Lung microvascular endothelial cell (primary cell): ENCODE measurements at places on chromosomes 7 and 10. TPM values are rescaled to one million over a fixed set of nuclear protein-coding genes. Genes with fewer than 3 reads are reported as not detected.

GRCh38 chr10:31635415-31636065 is 293.1 kb downstream of the ARHGAP12 start:
- DNase-seq = no peak

- DNase-seq = no peak
Observed at GRCh38 chr7:30133736-30134610, 813 bp upstream of the MTURN start.

GRCh38 chr10:10093021-10093420 is 924.7 kb upstream of the CELF2 start:
- DNase-seq = no peak

- DNase-seq = peak; percentile 75
Observed at GRCh38 chr7:20307119-20307518, 23.6 kb upstream of the ITGB8 start.

- no peak for DNase-seq
Observed at GRCh38 chr7:98879979-98880315, 1.6 kb downstream of the TRRAP start.

DNA sequence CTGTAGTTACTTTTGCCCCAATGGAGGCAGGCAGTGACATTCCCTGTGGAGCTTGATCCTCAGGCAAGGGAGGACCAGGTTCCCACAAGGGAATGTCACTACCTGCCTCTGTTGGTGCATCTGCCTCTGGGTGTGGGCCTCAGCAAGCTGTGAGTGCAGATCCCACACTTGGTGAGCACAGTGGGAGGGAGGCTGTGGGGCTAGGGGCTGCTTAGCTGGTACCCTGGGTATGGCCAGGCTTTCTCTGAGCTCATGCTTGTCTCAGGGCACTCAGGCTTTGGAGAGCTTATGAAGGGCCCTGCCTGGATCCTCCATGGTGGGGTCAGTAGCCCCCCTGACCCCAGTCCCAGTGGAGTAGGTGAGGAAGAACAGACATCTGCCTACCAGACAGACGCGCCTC is 16.2 kb upstream of the ZNF488 start:
- no peak for DNase-seq

DNA sequence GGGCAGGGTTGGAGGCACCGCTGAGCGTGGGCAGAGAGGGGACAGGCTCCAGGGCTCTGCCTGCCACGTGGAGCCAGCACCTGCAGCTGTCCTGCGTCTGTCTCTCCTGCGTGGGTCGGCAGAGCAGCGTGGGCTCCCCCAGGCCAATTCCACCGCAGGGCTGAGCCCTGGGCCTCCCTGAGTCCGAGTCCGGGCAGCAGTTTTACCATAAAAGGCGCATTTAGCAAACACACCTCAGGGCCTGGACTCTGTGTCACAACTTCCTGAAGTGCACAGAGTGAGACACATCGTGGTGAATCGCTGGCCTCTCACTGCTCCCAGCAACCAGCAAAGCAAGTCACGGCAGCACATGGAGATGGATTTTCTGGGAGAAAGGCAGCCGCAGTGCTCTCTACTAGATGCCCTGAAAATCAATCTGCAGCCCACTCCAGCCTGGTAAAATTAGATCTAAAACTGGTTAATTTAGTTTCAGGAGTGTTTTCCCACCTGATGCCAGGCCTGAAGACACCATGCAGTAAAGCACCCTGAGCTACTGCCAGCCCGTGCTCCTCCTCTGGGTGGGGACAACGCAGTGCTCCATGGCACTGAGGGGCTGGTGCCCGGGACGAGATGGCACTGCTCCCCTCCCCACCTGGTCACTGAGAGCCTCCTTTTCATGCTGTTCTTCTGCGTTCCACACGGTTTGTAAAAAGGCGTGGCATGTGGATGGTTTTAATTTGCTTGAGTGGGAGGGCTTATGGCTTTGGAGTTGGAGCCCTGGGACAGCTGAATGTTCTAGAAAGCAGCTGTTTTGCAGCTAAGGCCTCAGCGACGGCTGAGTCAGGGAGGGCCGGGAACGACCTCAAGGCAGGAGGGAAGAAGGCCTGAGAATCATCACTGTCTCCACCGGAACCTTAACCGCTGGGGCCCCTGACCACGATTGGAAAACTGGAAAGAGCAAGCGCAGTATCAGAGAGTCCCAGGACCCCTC is 336.9 kb downstream of the ADARB2 start:
- DNase-seq = no peak

DNA sequence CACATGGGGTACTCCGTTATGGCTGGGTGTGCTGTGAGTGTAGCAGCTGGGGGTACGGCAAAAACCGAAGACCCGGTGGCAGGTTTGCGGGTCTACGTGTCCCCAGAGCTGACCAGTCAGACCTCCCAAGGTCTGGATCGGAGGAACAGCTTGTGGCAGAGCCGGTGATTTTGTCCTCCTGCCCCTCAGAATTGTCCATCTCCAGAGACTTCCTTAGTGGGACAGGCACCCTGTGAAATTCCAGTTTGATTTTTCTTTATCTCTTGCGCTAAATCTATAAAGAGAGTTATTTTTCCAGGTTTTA is 1.0 kb downstream of the EIF3B start:
- peak; percentile 16 for DNase-seq

- no peak for DNase-seq
Observed at GRCh38 chr7:91566402-91566732, 302.1 kb downstream of the FZD1 start.

- no peak for DNase-seq
Observed at GRCh38 chr7:17355050-17355449, 56.6 kb downstream of the AHR start.

- no peak for DNase-seq
Observed at GRCh38 chr7:39413636-39414223, 152.5 kb upstream of the YAE1 start.

DNA sequence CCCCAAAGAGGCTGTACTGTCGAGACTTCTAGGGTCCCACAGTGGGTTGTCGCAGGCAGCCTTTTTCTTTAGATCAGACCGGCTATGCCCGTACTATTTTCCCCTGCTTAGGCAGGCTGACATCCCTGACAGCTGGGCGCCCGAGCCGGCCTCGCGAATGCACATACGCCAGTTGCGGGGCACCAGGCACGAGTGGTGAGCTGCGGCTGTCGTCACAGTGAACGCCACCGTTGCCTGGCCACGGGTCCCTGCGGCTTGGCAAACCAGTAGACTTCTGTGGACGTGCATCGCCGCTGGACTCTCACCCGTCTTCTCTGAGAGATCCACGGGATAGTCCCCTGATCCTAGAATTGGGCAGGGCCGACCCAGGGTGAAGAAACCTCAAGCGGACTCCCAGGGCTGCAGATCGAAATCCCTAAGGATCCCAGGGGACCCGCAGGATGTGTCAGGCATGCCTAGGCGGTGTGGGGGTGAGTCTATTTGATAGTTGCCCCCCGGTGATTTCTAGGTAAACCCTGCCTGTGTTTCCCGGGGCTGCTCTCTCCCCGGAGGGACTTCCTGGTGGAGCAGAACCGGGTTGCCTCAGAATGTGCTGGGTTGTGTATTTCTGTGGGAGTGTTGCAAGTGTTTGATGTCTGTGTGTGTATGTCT is 33.0 kb upstream of the ZNF273 start:
- DNase-seq = no peak

GRCh38 chr10:61024856-61025201 is 80.8 kb upstream of the RHOBTB1 start:
- DNase-seq = peak; percentile 53

- no peak for DNase-seq
Observed at GRCh38 chr7:132029369-132030085, 473.1 kb upstream of the PODXL start.

DNA sequence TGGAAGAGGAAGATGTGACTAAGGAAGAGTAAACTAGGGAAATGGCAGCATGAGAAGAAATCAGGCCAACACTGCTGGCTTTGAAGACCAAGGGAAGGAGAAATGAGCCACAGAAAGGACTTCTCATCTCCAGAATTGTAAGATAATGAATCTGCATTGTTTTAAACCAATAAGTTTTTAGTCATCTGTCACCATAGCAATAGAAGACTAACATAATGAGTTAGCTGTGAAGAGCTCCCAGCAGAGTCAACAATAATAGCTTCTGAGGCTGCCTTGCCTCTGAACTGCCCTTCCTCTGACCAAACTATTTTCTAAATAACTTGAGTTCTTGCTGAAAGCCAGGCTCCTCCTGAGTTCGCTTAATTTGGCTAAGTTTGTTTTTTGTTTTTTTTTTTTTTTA is 103.6 kb downstream of the CACNA2D1 start:
- no peak for DNase-seq

The CCDC126 gene
- total RNA-seq = 13.9 and 20.8 TPM in 2 replicates

The GPR15LG gene
- not detected in 2 replicates for total RNA-seq

The GSTO2 gene
- total RNA-seq = 0.65 and 0.99 TPM in 2 replicates

The TCAF2 gene
- 3.0 and 4.8 TPM in 2 replicates for total RNA-seq

The TMEM139 gene
- total RNA-seq = not detected in 2 replicates
